Tibial nerve (tissue), 4 donors: ENCODE measurements at places on chromosomes 4 and X. TPM values are rescaled to one million over a fixed set of nuclear protein-coding genes. Genes with fewer than 3 reads are reported as not detected.

DNA sequence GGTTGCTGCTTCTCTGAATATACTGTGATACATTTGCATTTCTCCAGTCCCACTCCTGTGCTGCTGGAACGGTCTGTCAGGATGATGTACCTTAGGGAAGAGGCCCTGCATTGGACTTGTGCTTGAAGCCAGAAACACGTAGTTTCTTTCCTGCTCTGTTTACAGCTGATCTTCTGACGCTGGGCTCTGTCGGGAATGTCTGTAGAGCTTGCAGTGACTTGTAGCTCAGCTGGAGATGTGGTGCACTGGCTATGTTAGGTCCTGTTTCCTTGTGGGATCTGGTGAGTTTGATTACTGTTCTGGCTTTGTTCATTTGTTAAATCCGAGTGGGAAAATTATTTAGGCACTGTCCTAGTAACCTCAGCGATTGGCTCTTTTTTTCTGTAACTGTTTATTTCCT lies 137.2 kb upstream of the WDR1 start:
- H3K27me3 ChIP-seq, result no peaks in the 10 kb centered on the region
- no peaks in the 10 kb centered on the region for H3K4me1 ChIP-seq
- no peak for DNase-seq
- no peak overlapping the region for H3K4me3 ChIP-seq

CSN1S1 gene
- not detected for total RNA-seq

C4orf36 gene
- total RNA-seq, result 5.3 TPM

GRCh38 chr4:134650461-134650860 lies 448.9 kb upstream of the PABPC4L start:
- H3K27me3 ChIP-seq, result no peaks in the 10 kb centered on the region
- no peak overlapping the region for H3K4me3 ChIP-seq
- H3K27ac ChIP-seq, result no peak overlapping the region

- H3K27ac ChIP-seq, result no peak overlapping the region
- H3K4me1 ChIP-seq, result no peaks in the 10 kb centered on the region
- H3K27me3 ChIP-seq, result no peaks in the 10 kb centered on the region
- DNase-seq, result no peak
- no peak overlapping the region for H3K4me3 ChIP-seq
Observed at GRCh38 chr4:22942920-22943559, 250.3 kb downstream of the GBA3 start.

DNA sequence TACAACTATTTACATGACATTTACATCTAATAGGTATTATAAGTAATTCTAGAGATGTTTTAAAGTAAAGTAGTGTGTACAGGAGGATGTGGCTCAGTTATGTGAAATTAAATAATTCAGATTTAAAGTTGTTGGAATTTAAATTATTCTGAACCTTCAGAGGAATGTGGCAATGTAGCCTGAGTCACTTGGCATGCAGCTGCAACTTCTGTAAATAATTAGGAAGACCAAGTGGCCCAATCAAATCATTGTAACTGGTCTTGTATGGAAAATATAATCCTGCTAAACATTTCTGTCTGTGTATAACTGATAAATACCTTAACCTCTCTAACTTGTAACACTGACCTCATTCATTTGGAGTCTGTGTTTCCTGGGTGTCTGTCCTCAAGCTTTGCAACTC lies 828.9 kb downstream of the GLUD2 start:
- no peaks in the 10 kb centered on the region for H3K4me1 ChIP-seq
- DNase-seq, result no peak
- no peaks in the 10 kb centered on the region for H3K36me3 ChIP-seq
- no peak overlapping the region for H3K27ac ChIP-seq
- H3K27me3 ChIP-seq, result no peaks in the 10 kb centered on the region

DNA sequence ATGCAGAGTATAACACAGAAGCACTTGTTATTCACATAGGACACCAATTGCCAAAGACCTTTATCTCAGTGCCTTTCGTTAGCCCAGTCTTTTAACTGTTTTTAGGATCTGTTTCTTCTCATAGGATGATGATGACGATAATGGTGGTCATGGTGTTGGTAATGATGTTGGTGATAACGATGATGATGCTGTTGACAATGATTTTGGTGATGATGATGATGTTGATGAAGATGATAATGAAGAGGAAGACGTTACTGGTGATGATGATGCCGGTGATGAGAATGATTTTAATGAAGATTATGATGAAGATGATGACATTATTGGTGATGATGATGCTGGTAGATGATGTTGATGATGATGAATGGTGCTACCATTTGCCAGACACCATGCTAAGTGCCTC lies 29.8 kb downstream of the LDB2 start:
- H3K27ac ChIP-seq, result no peak overlapping the region
- DNase-seq, result no peak
- H3K4me1 ChIP-seq, result no peaks in the 10 kb centered on the region
- H3K4me3 ChIP-seq, result no peak overlapping the region
- H3K27me3 ChIP-seq, result no peaks in the 10 kb centered on the region

DNA sequence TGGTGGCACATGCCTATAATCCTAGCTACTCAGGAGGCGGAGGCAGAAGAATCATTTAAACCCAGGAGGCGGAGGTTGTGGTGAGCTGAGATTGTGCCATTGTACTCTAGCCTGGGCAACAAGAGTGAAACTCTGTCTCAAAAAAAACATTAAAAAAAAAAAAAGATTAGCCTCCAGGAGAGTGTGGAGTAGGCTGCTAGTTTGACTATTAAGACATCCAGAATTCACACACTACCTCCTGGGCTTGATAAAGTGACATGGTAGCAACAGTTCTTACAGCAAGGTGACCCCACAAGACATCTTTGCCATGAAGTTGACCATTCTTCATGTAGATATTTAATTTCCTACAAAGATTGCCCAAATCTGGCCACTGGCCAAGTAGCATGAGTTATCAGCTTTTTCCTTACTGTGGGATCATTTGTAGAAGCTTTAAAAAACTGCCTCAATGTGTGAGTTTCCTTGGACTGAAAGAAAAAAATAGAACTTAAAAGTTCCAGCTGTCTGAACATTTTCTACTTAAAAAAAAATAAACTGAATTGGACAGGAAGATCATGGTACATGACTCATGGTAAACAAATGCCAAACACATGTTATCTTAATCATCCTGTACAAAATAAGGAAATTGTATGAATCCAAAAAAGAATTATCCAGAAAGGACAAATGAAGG lies 35.3 kb upstream of the SPRY1 start:
- H3K4me1 ChIP-seq, result no peaks in the 10 kb centered on the region
- no peak overlapping the region for H3K27ac ChIP-seq
- H3K36me3 ChIP-seq, result no peaks in the 10 kb centered on the region
- H3K27me3 ChIP-seq, result no peaks in the 10 kb centered on the region
- no peak overlapping the region for H3K4me3 ChIP-seq
- no peak for DNase-seq

EREG gene
- total RNA-seq, result not detected

GRCh38 chr4:182023469-182023868 lies 219.7 kb upstream of the TENM3 start:
- H3K4me1 ChIP-seq, result no peaks in the 10 kb centered on the region
- no peaks in the 10 kb centered on the region for H3K36me3 ChIP-seq
- H3K27ac ChIP-seq, result no peak overlapping the region

- H3K36me3 ChIP-seq, result no peaks in the 10 kb centered on the region
- no peak for DNase-seq
- no peaks in the 10 kb centered on the region for H3K4me1 ChIP-seq
- no peak overlapping the region for H3K27ac ChIP-seq
- no peaks in the 10 kb centered on the region for H3K27me3 ChIP-seq
Observed at GRCh38 chr4:67204441-67204840, 340.9 kb downstream of the CENPC start.

GRCh38 chr4:155944516-155944915 lies 9.2 kb downstream of the CTSO start:
- no peak for DNase-seq
- no peak overlapping the region for H3K4me3 ChIP-seq
- no peaks in the 10 kb centered on the region for H3K27me3 ChIP-seq
- H3K27ac ChIP-seq, result no peak overlapping the region
- H3K4me1 ChIP-seq, result no peaks in the 10 kb centered on the region

ADH7 gene
- total RNA-seq, result not detected
